Gastrocnemius medialis (tissue), 4 donors: ENCODE measurements at places on chromosomes 13 and 19. TPM values are rescaled to one million over a fixed set of nuclear protein-coding genes. Genes with fewer than 3 reads are reported as not detected.

- no peak for DNase-seq
These were observed 98.2 kb downstream of the FREM2 start for GRCh38 chr13:38785042-38785441.

The NUP62 gene
- total RNA-seq, result 36.9 TPM

GRCh38 chr19:11530432-11530831 lies 1.5 kb upstream of the ECSIT start:
- DNase-seq, result peak; percentile 79

- no peak for DNase-seq
These were observed 484.5 kb downstream of the SLITRK6 start for GRCh38 chr13:85314686-85315085.

The CYP4F8 gene
- not detected for total RNA-seq

DNA sequence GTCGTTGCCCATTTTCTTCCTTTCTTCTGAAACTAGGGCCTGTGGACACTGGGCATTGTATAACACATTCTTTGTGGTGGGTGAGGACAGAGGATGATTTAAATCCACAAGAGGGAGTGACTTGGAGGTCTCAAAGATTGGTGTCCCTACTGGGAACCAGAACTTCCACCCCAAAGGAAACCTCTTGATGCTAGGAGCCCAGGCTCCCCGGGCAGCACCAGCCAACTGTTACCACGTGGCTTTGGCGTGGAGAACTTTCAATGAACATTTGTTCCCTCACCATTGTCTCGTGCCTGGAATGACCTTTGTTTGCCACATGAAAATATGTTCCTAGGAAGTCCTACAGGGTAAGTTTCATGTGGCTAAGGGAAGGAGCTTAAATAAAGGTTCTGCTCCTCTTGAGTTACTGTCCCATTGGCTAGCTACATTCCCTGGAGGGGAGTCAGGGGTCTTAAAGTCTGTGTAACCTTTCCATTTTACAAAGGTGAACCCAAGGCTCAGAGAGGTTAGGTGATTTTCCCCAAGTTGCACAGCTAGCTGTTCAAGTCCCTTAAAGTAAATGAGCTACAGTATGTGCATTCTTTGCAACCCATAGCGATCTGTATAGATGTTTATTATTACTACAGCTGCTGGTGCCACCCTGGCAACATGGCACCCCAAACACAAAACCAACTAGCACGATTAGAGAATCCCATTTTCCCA lies 5.0 kb upstream of the CDX2 start:
- DNase-seq, result no peak

DNA sequence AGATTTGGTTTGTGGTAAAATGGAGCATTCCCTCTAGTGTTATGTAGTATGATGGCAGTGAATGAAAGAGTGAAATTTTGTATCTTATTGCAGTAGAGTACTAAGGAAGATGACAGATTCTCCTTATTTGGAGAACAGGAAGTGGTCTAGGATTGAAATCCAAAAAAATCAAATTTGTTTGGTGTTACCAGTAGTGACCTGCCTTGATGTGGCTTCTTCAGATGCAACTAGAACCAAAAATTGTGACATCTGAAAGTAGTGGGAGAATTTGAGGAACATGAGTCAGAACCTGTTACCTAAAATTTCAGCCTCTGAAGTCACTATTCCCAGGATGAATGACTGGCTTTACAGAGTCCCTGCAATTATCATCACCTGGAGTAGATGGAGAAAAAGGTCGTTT lies 165.9 kb downstream of the KLF5 start:
- no peak for DNase-seq

DNA sequence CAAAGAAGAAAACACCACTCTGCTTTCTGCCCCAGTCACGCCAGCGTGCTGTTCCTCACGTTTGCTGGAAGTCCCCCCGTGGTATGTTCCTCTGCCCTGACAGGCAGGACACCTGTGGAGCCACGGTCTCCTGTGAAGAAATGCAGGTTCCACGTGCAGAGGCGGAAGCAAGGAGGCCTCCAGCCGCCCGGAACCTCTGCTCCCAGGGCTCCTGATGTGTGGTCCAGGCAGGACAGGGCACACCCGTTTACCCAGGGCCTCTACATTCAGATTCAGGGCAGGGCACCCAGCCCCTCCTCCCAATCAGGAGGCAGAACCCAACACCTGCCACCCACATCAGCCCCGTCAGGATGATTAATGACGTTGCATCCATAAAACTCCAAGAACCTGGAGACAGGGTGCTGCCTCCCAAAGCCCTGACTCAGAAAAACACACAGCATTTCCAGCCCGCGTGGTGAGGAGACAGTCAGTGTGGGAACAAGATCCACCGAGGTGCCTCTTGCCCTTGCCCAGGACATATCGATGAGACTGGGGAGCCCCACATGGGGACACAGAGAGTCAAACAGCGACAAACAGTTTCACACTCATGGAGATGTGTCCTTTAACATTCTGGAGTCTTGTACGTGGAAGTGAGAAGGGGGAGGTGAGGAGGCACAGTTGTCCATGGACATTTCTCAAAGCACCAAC lies 76.2 kb downstream of the COL4A1 start:
- no peak for DNase-seq

DNA sequence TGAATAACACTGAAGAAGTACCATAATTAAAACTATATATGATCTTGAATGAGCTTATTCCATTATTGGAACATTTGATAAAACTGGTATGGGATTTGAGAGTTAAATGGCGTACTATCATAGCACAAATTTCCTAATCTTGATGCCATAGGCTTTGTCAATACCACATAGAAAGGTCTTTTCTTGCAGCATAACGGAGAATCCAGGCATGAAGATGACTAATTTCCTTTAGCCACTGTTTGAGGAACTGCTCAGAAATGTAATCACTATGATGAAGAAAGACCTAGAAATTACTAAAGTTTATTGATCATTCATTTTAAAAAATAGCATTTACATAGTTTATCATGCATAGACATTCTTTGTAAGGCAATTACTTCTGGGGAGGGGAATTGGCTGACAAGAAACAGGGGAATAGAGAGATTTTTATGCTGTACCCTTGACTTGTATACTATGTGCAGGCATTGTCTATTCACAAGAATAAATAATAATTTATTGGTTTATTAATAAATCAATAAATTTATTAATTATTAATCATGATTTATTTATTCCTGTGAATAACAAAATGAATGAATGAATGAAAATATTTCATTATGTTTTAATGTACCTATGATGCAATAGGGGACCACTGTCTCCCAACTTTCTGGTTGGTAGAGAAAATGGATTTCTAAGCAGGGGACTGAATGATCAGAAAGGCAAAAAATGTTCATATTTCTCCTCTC lies 2676.6 kb downstream of the PCDH9 start:
- DNase-seq, result no peak

The WTIP gene
- 1.6 TPM for total RNA-seq

The USPL1 gene
- 16.0 TPM for total RNA-seq

The SPC24 gene
- 1.6 TPM for total RNA-seq

GRCh38 chr13:80437231-80437630 lies 96.3 kb upstream of the SPRY2 start:
- no peak for DNase-seq

GRCh38 chr13:46229251-46229650 lies 17.5 kb downstream of the LRRC63 start:
- no peak for DNase-seq

DNA sequence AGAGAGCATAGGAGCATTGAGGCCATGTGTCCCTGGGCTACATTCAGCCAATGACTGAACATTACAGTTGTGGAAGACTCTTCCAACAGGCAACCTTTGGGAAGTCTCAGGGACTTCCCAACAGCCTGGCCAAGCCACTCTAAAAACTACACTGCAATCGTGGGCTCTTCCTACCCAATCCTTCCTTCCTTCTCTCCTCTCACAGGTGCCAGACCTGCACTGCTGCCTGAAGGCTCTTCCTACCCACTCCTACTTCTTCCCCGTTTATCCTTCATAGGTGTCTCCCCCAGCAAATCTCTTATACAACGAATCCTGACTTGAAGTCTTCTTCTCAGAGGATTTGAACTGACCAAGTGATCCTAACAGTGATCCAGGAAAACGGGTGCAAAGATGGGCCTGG lies 47.1 kb upstream of the MBNL2 start:
- no peak for DNase-seq

GRCh38 chr13:23593148-23593547 lies 22.9 kb downstream of the TNFRSF19 start:
- no peak for DNase-seq
